Naive thymus-derived CD4-positive, alpha-beta T cell (primary cell): ENCODE measurements at places on chromosomes 7 and 10.

GRCh38 chr10:74963549-74963948 is 137.1 kb downstream of the KAT6B start:
- no peak for DNase-seq
- H3K27ac ChIP-seq, result no peak overlapping the region
- H3K4me1 ChIP-seq, result peaks cover 4% of the 10 kb centered on the region
- H3K27me3 ChIP-seq, result no peaks in the 10 kb centered on the region

DNA sequence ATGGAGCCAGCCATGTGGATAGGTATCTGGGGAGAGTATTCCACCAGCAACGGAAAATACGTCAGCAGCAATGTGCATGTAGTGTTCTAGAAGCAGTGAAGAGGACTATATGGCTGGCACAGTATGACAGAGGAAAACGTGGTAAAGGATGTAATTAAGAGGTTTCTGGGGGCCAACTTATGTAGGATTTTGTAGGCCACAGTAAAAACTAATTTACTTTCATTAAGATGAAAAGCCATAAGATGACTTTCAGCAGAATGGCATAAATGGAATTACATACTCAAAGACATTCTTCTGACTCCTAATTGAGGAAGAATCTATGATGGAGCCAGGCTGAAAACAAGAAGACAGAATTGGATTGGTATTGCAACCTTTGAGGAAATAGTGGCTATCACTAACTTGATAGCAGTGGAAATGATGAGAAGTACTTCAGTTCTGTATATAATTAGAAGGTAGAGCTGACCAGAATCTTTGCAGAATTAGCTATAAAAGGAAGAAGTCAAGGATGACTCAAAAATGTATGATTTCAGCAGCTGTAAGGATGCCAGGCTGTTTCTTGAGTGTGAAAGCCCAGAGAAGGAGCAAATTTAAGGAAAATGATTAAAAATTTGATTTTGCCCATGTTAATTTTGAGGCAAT is 156.7 kb downstream of the MBL2 start:
- no peaks in the 10 kb centered on the region for H3K27me3 ChIP-seq
- H3K4me3 ChIP-seq, result no peak overlapping the region
- no peak for DNase-seq

- H3K27me3 ChIP-seq, result no peaks in the 10 kb centered on the region
- H3K4me1 ChIP-seq, result no peaks in the 10 kb centered on the region
- no peak overlapping the region for H3K4me3 ChIP-seq
- H3K27ac ChIP-seq, result no peak overlapping the region
- H3K36me3 ChIP-seq, result no peaks in the 10 kb centered on the region
- DNase-seq, result no peak
Measured at GRCh38 chr10:12403119-12403518, 53.8 kb downstream of the CAMK1D start.

GRCh38 chr10:106609470-106610266 is 554.8 kb downstream of the SORCS1 start:
- H3K27ac ChIP-seq, result no peak overlapping the region
- no peaks in the 10 kb centered on the region for H3K36me3 ChIP-seq
- H3K4me3 ChIP-seq, result no peak overlapping the region
- no peaks in the 10 kb centered on the region for H3K27me3 ChIP-seq
- no peaks in the 10 kb centered on the region for H3K4me1 ChIP-seq

DNA sequence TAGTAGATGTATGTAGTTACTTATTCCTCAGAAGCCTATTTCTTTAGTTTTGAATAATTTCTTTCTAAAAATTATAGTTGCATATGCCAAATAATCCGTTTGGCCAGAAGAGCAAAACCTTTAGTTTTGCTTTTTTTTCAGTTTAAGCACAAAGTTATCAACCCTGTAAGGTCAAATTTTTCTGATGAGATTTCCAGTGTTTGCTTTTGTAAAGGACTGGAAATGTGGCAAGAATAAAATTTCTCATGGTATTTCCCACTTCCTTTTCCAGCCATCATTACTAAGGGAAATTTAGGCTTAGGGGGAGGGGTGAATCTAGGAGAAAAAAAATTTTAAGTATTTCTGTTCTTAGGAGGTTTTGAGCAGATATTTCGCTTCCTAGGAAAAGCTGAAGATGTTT is 7.6 kb downstream of the CALD1 start:
- no peaks in the 10 kb centered on the region for H3K4me1 ChIP-seq
- DNase-seq, result no peak

DNA sequence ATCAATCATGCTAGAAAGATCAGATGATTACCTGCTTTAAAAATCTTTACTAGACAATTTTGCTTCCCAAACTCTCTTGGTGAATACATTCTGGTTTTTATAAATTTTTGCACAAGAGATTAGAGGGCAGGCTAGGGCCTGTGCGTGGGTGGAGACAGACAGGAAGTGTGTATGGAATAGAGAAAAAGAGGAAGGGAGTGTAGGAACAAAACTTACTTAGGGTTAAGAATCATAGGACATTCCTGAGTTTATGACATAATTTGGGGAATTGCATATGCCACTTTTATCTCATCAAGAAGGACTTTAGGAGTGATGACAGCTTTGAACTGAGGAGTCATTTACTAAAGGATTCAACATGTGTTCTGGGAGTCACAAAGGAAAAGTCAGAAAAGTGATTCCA is 31.3 kb downstream of the LAMB1 start:
- H3K36me3 ChIP-seq, result no peaks in the 10 kb centered on the region
- DNase-seq, result no peak
- H3K4me1 ChIP-seq, result no peaks in the 10 kb centered on the region
- no peaks in the 10 kb centered on the region for H3K27me3 ChIP-seq

DNA sequence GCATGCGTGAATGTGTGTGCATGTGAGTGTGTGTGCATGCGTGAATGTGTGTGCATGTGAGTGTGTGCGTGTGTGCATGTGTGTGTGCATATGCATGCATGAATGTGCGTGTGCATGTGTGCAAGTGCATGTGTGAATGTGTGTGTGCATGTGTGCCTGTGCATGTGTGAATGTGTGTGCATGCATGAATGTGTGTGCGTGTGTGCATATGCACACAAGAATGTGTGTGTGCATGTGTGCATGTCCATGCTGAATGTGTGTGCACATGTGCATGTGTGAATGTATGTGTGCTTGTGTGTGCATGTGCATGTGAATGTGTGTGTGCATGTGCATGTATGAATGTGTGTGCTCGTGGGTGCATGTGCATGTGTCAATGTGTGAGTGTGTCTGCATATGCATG is 42.1 kb upstream of the NUB1 start:
- H3K27ac ChIP-seq, result no peak overlapping the region
- no peaks in the 10 kb centered on the region for H3K36me3 ChIP-seq
- DNase-seq, result no peak

- no peaks in the 10 kb centered on the region for H3K36me3 ChIP-seq
- no peak overlapping the region for H3K4me3 ChIP-seq
- no peak overlapping the region for H3K27ac ChIP-seq
- H3K27me3 ChIP-seq, result no peaks in the 10 kb centered on the region
Measured at GRCh38 chr7:119472408-119473038, 800.5 kb upstream of the KCND2 start.

DNA sequence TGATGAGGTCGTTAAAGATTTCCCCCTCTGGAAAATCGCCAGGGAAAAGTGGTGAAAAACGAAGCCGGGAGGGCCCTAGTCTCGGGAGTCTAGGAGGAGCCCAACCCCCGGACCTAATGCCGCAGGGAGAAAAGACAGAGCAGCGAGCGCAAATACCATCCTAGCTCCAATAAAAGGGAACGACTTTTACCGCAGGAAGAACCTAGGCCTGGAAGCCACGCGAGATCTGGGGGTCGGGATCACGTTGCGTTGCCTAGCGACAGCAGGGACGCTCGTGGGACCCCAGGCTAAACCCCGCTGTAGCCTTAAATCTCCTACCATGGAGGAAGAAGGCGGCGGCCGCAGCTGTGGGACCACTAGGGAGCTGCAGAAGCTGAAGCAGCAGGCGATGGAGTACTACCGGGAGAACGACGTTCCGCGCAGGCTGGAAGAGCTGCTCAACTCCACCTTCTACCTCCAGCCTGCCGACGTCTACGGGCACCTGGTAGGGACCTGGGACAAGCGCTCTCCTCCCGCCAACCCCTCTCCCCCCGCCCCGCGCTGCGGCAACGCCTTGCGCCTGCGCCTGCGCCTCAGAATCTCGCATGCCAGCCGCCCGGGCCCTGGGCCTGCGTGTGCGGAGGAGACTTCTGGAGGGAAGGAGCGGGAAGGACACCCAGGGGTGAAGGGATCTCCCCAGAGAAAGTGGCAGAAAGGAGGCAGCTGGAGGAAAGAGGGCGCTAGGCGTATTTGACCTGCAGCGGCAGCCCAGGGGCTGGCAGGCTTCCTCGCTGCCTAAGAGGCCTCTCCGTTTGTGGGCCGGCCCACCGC is at the start of gene ENO4:
ENO4 (plus strand) TSS at position 252 of the 810 bp plus-strand sequence; CDS start at position 320, 68 bp downstream.
- H3K27me3 ChIP-seq, result peaks cover 8% of the 10 kb centered on the region
- no peak for DNase-seq
- H3K4me3 ChIP-seq, result peak within 1 kb of the TSS; percentile 23
- H3K4me1 ChIP-seq, result no peaks in the 10 kb centered on the region

DNA sequence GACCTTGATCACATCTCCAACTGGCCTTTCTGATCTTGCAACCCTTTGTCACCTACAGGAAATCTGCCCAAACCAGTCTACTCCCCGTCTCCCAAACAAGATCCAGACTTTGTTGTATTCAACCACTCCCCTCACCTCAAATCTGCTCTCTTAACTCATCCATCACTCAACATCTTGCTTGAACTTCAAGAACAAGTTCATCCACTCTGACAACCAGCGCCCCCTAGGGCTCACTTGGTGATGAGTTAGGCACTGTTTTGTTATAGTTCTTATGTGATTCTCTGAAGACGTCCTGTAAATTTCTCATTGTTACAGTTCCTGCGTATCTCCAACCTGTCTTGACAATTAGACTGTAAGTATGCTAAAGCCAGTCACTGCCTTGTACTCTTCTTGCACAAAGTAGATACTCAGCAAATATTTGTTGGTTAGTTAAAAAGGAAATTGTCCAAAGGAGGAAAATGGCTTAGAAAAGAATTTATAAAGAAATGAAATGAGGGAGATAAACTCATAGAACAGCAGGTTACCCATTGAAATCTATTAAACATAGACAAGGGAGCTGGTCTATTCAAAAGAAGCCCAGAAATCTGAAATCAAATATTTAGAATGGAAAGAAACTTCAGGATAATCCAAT is 5.3 kb downstream of the FRMD4A start:
- DNase-seq, result peak; percentile 29
- no peak overlapping the region for H3K4me3 ChIP-seq
- no peak overlapping the region for H3K27ac ChIP-seq
- H3K4me1 ChIP-seq, result no peaks in the 10 kb centered on the region
